ENCODE measurements at places on chromosomes 5 and 9.

DNA sequence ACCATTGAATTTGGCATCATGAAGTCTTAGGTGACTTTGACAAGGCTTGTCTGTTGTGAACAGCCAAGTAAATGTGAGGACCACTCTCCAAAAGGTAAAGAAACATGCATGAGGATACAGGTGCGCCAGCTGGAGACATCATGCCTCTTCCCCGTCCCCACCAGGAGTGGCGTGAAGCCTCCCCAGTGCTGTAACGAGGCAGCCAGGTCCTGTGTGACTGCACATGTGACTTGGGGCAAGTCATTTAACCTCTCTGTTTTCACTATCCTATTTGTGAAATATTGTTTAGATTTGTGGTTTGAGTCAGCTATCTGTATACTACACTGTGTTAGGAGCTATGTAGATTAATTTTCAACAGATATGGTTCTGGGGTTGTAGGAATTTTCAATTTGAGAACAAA lies 65.0 kb downstream of the DOCK8 start:
- DNase-seq = no peak

DNA sequence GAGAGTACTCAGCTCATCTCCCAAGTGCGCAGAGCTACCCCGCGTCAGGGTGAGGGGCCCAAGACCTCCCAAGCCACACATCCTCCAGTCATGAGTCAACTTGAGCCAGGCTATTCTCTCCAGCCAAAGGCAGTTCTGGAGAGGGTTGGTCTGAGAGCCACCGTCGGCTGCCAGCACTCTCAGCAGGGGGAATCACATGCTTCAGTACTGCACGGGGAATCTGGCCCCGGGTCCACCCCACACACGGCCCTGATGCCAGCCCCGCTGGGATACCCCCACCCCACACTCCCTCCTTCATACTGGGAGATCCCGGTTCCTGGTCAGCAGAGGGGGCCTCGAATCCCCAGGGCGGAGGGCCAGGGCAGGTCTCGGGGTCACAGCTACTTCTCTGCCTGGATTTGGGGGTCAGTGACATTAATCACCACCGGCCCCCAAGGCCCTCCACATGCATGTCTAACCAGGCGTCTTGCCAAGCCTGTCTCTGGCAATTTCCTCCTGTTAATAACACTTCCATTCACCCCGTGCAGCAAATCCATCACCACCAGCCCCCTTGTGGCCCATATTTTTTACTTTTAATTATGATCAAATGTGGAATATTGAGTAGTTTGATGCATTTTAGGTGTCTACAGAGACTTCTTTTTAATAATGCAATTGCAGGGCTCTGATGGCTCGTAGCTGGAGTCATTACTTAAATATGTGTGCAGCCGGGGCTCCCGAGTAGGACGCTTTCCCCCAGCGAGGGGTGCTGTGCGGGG lies 102.9 kb upstream of the PPP1R26 start:
- DNase-seq = no peak

DNA sequence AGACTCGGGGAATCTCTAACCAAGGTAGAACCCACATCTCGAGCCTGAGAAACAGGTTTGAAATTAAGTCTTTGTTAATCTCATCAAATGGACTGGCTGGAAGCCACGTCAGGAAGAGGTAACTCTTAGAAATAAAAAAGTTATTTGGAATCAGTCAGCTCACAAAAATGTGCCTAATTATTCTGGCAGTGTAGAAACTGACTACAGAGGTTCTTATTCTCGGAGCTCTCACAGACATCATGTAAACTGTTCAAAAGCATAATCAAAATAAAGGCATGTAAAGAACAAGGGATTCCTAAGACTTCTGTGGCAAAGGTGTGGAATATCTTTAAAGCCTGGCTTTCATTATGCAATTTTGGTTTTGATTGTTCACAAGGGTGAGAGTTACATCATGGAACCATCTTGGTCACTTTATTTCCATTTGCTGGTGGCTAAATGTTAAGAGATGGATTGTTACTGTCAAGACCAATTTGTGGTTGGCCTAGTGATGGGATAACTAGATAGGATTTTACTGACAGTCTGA lies 85.1 kb downstream of the OTULIN start:
- DNase-seq = no peak

DNA sequence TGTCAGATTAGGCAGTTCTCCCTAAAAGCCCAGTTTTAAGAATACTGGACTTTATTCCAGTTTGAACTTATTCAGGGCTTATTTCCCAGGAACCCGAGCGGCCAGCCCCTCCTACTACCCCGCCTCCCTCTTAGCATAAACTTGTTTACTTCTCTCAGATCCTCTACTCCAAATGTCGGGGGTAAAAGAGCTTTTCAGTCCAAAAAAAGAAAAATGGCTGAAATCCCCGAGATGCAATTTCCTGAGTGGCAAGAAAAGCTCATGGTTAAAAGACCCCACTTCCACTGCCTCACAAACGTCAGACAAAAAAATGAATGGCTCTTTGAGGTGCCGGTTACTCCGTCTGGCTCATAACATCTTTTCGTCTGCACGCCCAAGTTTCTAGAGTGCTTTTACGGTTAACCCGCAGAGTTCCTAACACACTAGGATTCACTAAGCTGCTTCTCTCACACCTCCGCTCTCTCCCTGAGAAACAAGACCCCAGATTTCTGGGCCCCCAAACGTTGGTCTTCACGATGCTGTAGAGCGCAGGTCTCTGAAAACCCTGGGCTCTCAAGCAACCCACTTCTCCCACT lies 402 bp downstream of the BRD8 start:
- no peak for DNase-seq

DNA sequence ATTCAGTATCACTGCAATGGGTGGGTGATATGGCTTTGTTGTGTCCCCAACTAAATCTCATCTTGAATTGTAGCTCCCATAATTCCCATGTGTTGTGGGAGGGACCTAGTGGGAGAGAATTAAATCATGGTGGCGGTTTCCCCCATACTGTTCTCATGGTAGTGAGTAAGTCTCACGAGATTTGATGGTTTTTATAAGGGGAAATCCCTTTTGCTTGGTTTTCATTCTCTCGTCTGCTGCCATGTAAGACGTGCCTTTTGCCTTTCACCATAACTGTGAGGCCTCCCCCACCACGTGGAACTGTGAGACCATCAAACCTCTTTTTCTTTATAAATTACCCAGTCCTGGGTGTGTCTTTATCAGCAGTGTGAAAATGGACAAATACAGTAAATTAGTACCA lies 9.5 kb upstream of the NANS start:
- DNase-seq = no peak

DNA sequence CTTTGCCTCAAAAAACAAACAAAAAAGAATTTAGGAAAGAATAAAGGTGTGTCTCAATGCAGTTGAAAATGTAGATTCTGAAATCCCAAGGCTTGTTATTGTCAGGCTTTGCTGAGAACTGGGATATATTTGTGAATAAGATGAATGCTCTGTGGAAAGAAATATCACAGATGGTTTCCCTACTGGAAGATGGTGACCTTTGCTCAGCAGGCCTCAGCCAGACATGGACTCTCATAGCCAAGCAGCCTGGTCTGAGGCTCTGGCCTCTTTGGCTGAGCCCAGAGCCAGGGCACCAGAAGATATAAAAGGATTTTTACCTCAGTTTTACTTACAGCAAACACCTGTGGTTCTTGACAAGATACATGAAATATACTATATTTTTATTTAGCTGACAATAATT lies 37.1 kb downstream of the AGXT2 start:
- DNase-seq = no peak

DNA sequence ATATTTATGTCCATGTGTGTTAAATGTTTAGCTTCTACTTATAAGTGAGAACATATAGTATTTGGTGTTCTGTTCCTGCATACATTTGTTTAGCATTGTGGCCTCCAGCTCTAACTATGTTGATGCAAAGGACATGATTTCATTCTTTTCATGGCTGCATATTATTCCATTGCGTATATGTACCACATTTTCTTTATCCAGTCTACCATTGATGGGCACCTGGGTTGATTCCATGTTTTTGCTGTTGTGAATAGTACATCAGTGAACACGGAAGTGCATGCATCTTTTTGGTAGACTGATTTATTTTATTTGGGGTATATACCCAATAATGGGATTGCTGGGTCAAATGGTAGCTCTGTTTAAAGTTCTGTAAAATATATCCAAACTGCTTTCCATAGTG lies 359.0 kb downstream of the SLCO4C1 start:
- no peak for DNase-seq

DNA sequence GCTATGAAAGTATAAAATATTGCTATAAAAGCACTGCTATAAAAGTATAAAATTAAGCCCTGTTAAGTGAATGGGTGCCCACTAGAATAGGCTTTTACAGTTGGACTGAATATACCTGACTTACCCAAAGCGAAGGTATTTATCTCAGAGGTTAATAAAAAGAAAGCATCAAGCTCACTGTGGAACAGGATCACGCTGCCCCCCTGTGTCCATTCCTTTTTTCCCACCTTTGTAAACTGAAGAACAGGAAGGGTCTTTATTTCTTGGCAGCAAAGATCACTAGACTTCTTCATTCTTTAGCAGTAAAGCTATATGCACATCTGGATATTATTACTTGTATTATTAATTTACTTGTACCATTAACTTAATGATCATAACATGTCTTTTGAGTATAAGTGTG lies 22.1 kb upstream of the PLPP6 start:
- peak; percentile 19 for DNase-seq

DNA sequence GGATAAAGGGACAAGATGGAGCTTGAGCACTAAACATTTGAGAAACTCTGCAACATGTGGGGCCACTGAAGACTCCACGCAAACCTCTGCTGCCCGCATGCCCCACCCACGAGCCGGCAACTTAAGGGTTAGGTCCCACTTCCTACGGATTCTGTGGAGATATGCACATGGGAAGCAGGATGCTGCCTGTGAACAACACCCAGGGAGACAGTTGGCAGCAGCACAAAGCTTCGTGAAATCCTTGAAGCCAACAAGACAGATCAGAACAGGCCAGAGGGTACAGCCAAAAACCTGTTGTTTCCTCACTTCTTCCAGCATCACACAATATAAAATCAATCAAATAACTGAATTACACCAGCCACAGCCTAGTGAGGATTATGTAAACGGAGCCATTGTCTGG lies 270.4 kb downstream of the ENC1 start:
- no peak for DNase-seq

DNA sequence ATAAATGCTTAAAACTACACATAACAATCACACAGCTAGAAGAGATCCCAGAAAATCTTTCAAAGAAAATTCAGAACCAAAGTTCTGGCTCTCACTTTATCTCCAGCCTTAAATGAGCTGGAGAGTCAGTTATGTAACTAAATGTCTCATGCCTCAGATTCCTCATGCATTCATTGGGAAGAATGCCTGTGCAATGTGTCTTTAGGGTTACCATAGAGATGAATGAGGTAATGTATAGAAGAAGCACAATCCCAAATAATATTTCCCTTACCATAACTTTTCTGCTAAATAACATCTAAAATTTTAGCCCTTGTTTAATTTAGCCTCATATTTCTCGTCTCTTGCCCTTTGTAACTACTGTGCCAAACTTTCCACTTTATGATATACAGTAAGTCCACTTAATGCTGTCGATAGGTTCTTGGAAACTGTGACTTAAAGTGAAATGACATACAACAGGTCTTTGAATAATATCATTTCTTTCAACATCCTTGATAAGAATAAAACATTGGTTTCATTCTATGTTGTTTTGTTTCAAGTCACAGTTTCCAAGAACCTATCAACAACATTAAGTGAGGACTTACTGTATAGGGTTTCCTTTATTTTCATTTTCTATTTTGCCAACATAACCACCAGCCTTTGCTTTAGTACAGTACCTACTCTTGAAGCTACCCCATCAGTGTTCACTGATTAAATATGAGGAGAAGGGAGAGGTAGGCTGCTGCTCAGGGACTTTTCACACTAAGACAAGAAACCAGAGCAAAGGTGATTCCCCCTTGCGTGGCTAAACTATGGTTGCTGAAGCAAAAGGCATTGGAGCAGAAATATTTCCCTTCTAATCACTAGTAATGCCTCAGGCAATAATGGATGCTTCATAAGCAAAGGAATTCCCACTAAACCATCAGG lies 295.7 kb upstream of the PTGER4 start:
- no peak for DNase-seq

DNA sequence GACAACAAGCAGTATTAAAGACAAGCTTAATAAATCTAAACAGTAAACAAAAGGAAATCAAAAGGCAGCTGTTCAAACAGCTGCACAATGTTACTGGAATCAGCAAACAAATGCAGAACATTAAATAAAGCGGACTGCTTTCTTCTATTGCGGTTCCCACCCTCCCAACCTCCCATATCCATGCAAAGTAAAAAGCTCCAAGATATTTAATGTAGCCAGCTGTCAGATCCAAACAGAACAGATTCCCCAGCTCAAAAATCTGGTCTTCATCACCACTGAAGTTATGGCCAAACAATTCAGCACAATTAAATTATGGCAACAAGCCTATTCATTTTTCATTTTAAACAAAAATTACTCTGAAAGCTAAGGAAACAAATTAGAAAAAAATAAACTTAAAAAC lies 75.9 kb downstream of the SLC38A9 start:
- no peak for DNase-seq

DNA sequence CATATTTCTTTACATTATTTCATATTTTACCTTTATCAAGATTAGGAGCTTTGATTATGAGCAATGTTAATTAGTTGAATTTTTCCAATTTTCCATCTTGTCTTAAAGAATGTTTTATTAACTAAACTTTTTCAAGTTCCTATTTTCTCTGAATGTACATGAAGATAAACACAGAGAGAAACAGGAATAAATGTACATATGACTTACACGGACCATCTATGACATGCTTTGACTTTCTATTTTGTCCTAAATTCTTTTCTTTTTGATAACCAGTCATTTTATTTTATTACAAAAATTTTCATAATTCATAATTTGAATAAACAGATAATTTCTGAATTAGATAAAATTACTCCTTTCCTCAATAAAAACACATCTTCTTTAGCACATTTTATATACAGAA lies 1038.8 kb upstream of the ARRDC3 start:
- DNase-seq = no peak

GRCh38 chr9:90458485-90458884 lies 184.1 kb downstream of the DIRAS2 start:
- no peak for DNase-seq

DNA sequence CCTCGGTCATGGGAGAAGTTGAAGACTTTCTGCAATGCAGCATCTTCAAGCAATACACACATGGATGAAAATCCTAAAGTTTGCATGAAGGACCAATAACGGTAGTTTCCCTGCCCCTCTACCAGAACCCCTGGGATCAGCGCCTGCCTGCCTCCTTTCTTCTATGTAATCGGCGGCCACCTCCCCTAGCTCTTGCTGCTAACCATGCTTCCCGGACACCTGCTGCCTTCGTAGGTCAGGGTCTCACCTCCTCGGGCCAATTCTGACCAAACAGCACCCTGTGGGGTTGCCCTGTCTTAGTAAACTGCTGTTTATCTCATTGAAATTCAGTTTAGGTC lies 388 bp upstream of the MED10 start:
- no peak for DNase-seq

- no peak for DNase-seq
Measured at GRCh38 chr5:2507611-2508010, 243.9 kb downstream of the IRX2 start.

DNA sequence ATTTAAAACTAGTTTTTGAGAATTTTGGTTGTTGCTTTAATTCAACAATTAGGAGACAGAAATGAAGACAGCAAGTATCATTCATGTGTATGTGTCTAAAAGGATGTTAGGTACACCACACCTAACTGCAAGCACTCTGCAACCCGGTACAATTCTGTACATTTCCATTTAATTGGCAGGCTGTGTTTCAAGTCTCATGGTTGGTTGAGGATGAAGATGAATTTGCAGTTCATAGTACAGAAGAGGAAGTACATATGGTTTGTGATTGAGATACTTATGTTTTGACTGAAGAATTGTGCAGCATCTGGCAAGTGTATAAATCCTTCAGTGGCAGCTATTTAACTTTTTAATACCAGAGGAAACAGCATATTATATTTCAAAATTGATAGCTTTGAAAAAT lies 628.7 kb upstream of the ZNF608 start:
- DNase-seq = no peak

Measured in T-cell (primary cell).